ENCODE measurements at places on chromosomes 12 and 14. TPM values are rescaled to one million over a fixed set of nuclear protein-coding genes. Genes with fewer than 3 reads are reported as not detected.

Gene LHX5
- 1.2 TPM for total RNA-seq

Gene TMEM52B
- total RNA-seq = not detected

Gene TESPA1
- total RNA-seq = not detected

Gene HELB
- total RNA-seq = 2.2 TPM

Gene ABCD2
- not detected for total RNA-seq

Gene SOX5
- total RNA-seq = not detected

Gene RARG
- total RNA-seq = 32.6 TPM

Gene RD3L
- not detected for total RNA-seq

Gene NPFF
- not detected for total RNA-seq

Gene RPL10L
- not detected for total RNA-seq

Gene SELPLG
- 0.08 TPM for total RNA-seq

Gene DYRK2
- total RNA-seq = 17.6 TPM

Gene DBX2
- total RNA-seq = not detected

Gene KIF5A
- 0.08 TPM for total RNA-seq

Gene KLRG1
- 1.4 TPM for total RNA-seq

Gene GLI1
- total RNA-seq = 3.4 TPM

Gene ANKRD33
- not detected for total RNA-seq

Gene CISTR
- total RNA-seq = not detected

Gene GPD1
- total RNA-seq = 0.39 TPM

Gene CCDC60
- not detected for total RNA-seq

Gene BTBD6
- 58.4 TPM for total RNA-seq

Gene SERPINA12
- total RNA-seq = not detected

Gene RECQL
- 48.1 TPM for total RNA-seq

Gene SVOP
- total RNA-seq = not detected
